ENCODE measurements at places on chromosomes 4 and X.

DNA sequence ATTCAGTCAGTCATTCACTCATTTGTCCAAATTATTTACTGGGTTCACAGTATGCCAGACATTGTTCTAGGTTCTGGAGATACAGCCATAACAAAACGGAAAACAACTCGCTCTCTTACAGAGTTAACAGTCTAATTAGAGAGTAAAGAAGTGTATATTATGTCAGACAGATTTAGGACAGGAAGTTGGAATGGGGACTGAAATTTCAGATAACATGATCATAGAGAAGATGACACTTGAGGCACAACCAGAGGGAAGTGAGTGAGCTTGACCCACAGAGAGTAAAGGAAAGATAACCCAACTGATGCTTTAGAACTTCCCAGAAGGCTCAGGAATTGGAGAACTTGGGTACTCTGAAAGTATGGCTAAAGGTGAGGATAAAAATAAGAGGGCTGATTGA, 139.4 kb downstream of the ZAR1 start:
- DNase-seq, result no peak

- DNase-seq, result peak; percentile 42
These were observed 64.1 kb downstream of the ZNF81 start for GRCh38 chrX:47900833-47901232.

- DNase-seq, result no peak
These were observed 33.2 kb downstream of the ARAP2 start for GRCh38 chr4:36211084-36211483.

GRCh38 chr4:93066749-93067148, 761.8 kb upstream of the ATOH1 start:
- DNase-seq, result no peak

- DNase-seq, result no peak
These were observed 135.2 kb upstream of the MAMLD1 start for GRCh38 chrX:150227873-150228410.

All from HL-60 (cell line).